ENCODE measurements at places on chromosomes 5 and 9.

DNA sequence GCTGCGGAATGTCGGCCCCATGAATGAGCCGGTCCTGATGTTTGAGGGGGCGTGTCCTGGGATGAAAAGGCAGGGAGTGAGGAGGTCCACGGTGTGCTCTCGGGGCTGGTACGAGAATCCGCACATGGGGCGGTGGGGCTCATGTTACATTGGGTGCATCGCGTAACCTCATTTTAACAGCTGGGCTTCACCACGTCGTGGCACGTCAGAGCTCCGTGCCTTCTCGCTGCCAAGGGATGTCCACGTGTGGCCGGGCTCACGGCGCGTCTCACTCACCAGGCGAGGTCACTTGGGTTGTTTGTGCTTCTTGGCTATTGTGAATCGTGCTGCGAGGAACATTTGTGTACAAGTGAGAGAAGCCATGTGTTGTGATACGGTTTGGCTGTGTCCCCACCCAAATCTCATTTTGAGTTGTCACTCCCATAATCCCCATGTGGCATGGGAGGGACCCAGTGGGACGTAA is 29.1 kb upstream of the IRX4 start:
- no peak for DNase-seq

GRCh38 chr9:78858266-78858665 is 561.3 kb downstream of the PSAT1 start:
- DNase-seq: no peak

GRCh38 chr9:134518004-134518606 is 123.5 kb upstream of the COL5A1 start:
- DNase-seq: no peak

DNA sequence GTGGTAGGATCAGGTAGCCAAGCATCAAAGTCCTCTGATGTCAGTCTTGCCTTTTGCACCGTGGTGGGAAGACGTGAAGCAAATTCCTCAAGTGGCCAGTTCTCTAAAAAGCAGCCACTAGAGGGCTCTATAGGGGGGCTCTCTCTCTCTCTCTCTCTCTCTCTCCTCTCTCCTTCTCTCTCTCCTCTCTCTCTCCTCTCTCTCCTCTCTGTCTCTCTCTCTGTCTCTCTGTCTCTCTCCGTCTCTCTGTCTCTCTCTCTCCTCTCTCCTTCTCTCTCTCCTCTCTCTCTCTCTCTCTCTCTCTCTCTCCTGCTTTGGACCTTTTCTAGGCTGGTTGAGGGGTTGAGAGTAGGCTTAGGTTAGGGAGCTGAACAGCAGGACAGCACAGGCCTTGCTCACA is 13.9 kb upstream of the OSMR start:
- peak; percentile 50 for DNase-seq

Data from DMS53 (cell line).